ENCODE measurements at places on chromosomes 11 and 22.

DNA sequence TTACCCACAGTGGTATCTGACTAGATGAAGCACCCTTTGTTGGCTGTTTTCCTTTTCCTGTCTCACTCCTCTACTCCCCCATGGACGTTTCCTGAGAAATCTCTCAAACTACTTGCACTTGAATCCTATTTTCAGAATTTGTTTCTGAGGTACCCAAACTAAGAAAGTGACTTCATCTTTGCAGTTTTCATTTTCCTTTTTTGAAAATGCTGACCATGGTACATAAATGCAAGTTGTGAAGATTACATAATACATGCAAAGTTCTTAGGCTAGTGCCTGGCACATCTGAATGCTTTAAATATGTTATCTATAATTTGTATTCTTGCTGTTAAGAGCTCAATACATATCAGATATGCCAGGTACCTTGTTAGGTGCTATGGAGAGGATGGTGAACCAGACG, 644.7 kb upstream of the TENM4 start:
- no peak for DNase-seq

DNA sequence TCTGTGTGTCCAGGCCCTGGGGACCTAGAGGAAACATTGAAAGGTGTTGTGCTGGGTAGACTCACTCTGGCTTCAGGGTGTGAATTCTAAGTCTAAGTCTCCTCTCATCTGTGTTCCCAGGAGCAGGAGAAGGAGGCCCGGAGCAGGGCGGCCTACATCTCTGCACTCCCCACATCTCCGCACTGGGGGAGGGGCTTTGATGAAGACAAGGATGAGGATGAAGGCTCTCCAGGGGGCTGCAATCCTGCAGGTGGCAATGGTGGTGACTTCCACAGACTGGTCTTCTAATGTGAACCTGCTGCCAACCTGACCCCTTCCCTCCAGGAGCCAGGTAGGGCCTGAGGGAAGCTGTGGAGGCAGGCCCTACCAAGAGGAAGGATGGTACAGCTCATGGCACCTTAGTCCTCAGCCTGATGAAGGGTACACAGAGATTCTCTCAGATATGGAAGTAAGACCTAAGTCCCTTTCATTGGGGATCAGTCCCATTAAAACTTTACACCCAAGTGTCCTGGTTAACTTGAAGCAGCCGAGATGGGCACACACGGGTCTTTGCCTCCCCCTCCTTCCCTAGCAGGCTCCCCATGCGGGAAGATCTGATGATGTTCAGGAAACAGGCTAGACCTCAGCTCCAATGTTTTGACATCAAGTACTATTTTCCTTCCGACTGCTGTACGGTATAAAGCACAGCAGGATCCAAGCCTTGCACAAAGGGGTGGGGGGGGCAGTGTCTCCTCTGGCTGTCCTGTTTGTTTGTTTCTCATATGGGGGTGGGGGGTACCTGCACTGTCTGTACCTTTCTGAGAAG, 25.0 kb downstream of the USP35 start:
- DNase-seq = no peak

- no peak for DNase-seq
Observed at GRCh38 chr11:71488681-71489270, 35.8 kb downstream of the NADSYN1 start.

DNA sequence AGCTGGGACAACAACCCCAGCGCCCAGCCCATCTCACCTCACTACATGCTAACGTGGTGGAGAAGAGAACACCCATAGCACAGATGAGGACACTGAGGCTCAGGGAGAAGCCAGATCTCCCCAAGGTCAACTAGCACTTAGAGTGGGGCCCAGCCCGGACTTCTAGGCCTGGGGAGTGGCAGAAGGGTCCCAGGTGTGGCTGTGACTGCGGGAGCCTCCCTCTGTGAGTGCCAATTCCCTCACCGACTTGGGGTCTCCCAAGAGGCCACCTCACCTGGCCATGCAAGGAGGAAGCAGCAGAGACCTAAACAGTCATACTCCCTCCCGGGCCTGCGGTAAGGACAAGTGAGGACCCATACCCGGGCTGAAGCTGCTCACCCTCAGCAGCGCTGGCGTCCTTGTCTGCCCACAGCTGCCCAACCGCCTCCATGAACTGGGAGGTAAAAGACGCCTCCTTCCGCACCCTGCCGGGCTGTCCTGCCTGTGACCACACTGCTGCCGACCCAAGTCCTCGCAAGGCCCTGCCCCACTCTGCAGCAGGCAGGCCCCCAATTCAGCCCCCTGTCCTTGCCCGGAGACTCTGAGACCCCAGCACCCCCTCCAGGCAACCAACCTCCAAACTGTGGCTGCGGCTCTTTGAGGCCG, 93.2 kb upstream of the RTL6 start:
- DNase-seq = no peak

DNA sequence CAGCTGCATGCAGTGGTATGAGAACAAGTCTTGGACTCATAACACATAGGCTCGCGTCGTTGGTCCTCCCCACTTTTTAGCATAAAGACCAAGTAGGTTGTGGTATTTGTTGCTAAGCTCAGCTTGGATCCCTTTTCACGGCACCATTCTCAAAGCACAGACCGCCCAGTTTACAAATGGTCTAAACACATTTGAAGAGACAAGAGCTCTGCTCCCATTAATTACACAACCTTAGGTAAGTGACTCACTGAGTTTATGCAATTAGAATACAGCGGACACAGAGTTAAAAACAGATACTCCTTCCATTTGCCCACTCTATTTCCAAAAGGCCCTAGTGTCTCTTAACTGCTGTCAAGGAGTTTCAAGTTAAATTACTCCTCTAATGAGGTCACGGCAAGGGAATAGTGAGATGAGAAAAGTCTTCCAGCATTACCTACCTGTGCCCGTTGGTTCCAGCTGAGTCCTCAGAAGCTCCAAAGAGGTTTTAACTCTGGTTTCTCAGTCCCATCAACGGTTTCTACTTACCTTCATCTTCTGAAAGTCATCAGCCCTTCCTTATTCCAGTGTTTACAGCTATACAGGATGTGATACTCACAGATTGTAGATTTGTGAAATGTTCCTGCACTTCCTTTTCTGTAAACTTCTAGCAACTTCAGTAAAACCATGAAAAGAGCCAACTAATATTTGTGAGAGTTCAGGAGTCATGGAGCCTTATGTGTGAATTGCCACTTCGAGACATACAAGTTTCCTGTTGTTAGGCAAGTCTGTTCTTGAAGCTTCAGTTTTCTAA, at the start of gene MS4A6A:
TSS of gene MS4A6A (minus strand) at position 543 of the 790 bp plus-strand sequence. CDS start 1,356 bp downstream, outside the sequence.
- DNase-seq = no peak

Data from activated T-cell treated with anti-CD3 and anti-CD28 coated beads, Interleukin-2, amount 50 U/mL, for 72 hours (primary cell).